Thoracic aorta (tissue), 2 donors: ENCODE measurements at places on chromosomes 6 and 20.

- DNase-seq = no peak
Observed at GRCh38 chr20:39993742-39994141, 695.3 kb downstream of the MAFB start.

DNA sequence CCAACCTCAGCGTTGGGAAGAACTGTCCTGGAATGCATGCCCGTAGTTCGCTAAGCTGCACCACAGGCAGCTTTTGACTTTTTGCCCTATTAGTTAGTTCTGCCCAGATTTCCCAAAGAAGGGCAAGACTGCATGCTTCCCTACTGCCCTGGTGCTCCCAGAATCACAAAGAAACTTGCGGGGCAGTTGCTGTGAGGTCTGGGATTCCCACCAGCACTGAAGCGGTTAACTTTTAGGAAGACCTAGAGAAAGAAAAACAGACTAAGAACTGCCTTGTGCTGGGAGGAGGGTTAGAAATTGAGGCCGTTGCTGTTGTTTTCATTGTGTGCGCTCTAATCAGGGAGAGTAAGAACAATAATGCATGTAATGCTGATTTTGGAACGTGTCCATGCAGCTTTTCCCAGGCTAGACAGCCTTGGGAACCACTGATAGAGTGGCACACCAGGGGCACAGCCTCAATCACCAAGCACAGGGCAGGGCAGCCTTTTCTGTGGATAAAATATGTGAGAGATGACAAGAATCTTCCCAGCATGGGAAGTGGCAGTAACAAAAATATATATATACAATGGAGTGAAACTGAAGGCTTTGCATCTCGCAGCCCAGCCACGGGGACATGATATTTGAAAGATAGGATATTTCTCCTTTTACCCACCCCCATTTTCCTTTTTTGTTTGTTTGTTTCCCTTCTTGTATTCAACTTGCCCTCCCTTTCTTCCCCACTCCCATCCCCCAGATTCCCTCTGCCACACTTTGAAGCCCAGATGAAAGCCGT, 137.7 kb upstream of the HEY2 start:
- peak; percentile 7 for DNase-seq

DNA sequence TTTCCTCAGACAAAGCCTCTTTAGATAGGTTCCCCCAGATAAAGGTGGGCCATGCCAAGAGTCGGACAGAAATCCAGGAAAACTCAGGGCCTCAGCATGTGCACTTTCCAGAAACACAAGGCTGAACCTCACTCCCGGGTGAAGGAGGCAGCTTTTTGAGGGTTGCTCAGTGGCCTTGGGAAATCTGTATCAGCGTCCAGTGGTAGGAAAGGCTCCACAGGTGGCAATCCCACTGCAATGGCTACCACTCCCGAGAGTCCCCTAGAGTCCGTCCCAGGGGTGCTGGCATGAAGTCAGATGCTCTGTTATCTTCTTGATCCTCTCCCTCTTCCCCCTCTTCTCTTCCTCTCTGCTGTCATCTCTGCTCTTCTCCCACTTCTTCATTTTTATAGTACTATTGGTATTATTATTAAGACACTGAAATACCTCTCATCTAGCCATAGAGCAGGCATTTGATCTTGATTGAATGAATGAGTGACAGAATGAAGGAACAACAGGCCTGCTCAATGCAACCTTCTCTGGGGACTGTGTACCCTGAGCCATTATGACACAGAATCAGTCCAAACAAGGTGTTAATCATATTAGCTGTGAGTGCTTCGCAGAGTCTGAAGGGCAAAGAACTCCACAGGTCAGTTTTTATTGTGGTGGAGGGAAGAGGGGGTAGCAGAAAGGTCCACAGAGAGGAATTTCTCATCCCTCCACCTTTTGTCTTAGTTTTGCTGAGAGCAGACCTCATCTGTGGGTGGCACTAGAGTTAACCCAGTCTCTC, 13.3 kb downstream of the SLC22A1 start:
- DNase-seq = no peak

- no peak for DNase-seq
Observed at GRCh38 chr6:33112148-33112547, 36.4 kb downstream of the HLA-DPB1 start.

DNA sequence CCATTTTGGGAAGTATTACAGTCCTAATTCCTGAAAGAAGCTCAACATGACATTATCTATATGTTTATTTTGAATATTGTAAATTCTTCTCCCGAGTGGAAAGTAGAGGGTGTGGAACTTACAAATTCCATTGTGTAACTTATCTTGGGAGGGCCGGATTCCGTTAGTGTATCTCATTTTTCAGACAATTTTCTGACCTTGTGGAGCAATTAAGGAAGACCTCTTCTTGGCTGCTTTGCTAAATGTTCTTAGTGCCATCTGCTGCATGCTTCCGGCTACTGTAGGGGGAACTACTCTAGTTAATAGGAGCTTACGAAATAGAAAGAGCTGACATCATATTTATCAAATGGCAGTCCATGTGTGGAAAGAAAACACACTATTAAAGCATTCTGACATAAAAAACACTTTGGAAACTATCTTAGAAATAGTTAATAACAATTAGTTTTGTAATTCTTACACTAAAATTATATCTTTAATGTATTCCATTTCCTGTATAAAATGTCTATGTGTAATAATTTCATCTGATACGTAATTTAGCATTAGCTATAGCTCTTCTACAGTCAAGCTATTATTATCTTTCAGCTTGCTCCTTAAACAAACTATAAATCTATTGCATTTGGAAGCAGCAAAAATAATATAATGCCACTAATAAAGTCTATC, 41.5 kb upstream of the KCNQ5 start:
- DNase-seq = no peak
